OCI-LY7 (cell line): ENCODE measurements at places on chromosomes 11 and 22. TPM values are rescaled to one million over a fixed set of nuclear protein-coding genes. Genes with fewer than 3 reads are reported as not detected.

Gene PATE2
- 1.1 and 1.4 TPM in 2 replicates for total RNA-seq

Gene FERMT3
- 167 and 201 TPM in 2 replicates for total RNA-seq

Gene MEI1
- 11.5 and 14.6 TPM in 2 replicates for total RNA-seq

Gene MYBPC3
- 0.18 and 0.29 TPM in 2 replicates for total RNA-seq

Gene RAG2
- not detected in 2 replicates for total RNA-seq

Gene VPREB1
- 1.7 and 2.3 TPM in 2 replicates for total RNA-seq

Gene GGT5
- total RNA-seq: not detected in 2 replicates

Gene NR1H3
- 14.4 and 14.7 TPM in 2 replicates for total RNA-seq

Gene ROBO4
- total RNA-seq: not detected in 2 replicates

Gene NEFH
- not detected in 2 replicates for total RNA-seq

Gene NXPE4
- total RNA-seq: not detected in 2 replicates

Gene LGALS12
- total RNA-seq: not detected in 2 replicates

Gene CTSW
- not detected in 2 replicates for total RNA-seq

Gene B3GAT3
- total RNA-seq: 66.2 and 71.3 TPM in 2 replicates

Gene MMP8
- total RNA-seq: not detected in 2 replicates

Gene MRGPRF
- total RNA-seq: not detected in 2 replicates

Gene GLYAT
- not detected in 2 replicates for total RNA-seq

Gene FOSL1
- total RNA-seq: 0.52 TPM in 1 of 2 replicates, not detected in the other

Gene OR9I1
- total RNA-seq: not detected in 2 replicates

- no peak for DNase-seq
These were observed 9.5 kb downstream of the YPEL1 start for GRCh38 chr22:21725956-21726649.

- no peak for DNase-seq
These were observed 77.2 kb upstream of the CD44 start for GRCh38 chr11:35061516-35062440.

DNA sequence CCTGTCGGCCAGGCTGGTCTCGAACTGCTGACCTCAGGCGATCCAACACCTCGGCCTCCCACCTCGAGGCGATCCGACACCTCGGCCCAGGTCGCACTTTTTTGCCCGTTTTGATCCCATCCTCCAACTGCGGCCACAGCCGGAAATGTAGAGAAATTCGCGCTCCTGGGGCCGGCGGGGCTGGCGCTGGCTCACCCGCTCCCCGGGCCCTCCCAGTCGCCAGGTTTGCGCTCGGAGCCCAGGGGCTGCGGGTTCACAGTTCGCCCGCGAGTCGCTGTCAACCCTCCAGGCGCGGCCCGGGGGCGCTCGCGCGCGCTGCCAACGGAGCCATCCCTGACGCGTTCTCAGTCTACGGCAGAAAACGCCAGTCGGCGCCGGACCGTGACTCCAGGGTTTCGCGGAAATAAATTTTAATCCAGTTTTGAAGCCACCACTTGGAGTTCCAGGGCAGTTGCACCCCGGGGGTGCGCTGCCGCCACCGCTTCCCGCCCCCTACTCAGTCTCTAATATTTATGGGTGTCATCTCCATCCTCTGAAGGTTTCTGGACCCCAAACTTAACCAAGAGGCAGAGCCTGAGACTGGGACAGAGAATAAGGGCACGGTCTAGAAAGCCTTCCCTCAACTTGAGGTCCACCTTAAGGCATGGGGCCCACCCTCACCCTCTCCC is 1.5 kb upstream of the KLHDC7B start:
- peak; percentile 66 for DNase-seq

GRCh38 chr11:73321604-73322381 is 13.7 kb downstream of the ARHGEF17 start:
- peak; percentile 35 for DNase-seq

DNA sequence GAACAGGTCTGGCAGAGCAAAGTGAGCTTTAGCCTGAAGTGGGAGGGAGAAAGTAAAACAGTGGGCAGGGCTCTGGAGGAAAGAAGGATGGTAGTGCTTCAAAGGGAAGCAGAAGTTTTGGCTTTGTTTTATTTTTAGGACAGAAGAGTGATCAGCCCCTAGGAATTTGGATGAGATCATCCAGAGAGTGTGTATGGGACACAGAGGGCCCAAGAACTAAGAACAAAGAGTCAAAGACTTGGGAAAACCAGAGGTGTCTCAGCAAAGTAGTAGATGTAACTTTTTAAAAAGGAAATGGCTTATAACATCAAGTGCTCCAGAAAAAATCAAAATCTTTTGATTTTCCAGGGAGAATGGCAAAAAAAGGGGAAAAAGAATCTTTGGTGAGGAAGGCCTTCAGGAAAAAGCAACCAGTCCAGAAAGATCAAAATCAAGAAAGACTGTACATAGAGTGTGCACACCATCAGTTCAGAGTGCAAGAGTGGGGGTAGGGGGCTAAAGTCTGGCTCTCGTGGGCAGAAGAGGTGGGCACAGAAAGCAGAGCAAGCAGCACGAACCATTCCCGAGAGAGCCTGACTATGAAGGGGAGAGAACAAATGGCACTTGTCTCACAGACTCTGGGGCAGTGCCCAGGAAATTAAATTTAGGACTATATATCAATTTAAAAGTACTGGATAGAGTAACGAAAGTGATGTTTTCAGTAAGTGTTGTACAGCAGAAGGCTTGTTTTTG is 30.0 kb downstream of the MAPK1 start:
- DNase-seq: no peak

- no peak for DNase-seq
These were observed 35.7 kb downstream of the BRSK2 start for GRCh38 chr11:1425439-1425838.

DNA sequence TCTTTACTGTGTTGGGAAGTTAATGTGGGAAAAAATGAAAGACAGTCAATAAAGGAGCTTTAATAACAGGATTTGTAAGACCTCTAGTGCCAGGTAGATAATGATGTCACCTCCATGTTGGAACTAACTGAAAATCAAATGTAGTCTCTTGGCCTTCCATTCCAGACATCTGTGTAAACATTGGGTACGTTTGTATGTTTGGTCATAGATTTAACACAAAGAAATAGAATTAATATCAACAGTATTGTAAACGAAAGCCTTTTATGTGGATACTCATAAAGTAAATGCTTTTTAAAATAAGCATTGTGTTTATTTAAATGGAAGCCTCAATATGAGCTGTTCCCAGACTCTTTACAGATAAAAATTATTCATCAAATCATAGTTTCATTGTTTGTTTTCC is 605.7 kb downstream of the METTL15 start:
- no peak for DNase-seq

GRCh38 chr11:83866655-83867054 is 580.5 kb upstream of the CCDC90B start:
- no peak for DNase-seq

- DNase-seq: no peak
These were observed 16.0 kb upstream of the TMA7B start for GRCh38 chr22:39943953-39944872.

DNA sequence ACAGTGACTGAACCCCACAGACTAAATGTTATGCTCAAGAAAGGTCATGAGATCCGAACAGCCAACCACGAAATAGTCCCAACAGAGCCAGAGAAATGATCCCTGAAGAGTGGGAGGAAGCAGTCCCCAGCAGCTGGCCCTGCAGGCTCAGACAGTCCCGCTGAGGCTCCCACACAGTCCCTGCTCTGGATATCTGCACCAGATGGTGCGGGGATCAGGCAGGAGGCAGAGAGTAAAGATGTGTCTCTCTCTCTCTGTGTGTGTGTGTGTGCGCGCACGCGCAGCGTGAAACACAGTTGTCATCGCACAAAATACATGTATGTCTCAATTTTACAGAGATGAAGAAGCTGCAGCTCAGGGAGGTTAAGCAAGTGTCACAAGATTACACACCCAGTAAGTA is 27.9 kb downstream of the GUCY1A2 start:
- DNase-seq: no peak

DNA sequence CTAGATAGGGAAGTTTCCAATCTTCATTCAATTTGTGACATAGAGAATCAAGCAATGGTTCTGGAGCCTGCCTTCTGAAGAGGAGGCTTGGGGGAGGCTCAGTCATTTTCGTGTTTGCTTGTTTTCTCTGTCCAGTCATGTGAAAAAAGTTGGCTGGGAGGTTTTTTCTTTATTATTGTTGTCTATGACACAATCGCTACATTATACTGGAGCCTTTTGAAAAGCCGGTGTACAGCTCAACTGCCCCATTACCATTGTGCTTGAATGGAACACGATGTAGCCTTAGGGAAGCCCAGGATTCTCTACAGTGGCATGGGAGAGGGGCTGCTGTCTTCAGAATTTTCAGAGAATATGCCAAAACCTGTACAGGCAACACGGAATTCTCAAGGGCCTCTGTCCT is 57.9 kb upstream of the NCAM1 start:
- no peak for DNase-seq

- DNase-seq: no peak
These were observed 295.6 kb downstream of the NELL1 start for GRCh38 chr11:20964985-20965384.

DNA sequence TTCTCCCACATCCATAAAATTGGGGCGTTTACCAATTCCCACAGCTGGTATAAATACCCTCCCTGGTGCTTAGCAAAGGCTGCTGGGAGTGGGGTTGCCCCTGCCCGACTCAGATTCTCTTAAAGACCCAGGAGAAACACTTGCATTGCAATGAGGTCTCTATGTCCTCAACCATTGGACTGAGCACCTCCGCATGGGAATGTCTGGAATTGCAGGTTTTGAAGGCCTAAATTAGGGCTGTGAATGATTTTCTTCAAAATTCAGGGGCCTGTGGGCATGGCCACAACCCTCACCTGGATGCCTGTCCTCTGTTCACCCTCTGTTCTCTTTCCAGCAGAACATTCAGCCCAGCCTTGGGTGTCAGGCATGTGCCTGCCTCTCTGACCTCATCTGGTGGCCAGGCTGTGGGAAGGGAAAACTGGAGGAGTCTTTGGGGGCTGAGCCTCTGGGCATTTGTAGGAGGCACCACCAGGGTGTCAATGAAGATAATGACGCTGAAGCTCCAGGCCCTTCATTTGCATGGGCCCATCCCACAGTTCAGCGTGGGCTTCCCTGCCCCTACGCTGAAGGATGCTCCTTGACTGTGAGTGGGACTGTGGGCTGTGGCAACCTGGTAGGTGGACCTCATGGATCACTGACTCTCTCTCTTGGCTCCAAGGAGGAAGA is 52.7 kb upstream of the MYEOV start:
- DNase-seq: no peak

GRCh38 chr11:100830978-100831732 is 144.1 kb downstream of the ARHGAP42 start:
- no peak for DNase-seq

- peak; percentile 23 for DNase-seq
These were observed 50.1 kb downstream of the NRXN2 start for GRCh38 chr11:64672875-64673274.

DNA sequence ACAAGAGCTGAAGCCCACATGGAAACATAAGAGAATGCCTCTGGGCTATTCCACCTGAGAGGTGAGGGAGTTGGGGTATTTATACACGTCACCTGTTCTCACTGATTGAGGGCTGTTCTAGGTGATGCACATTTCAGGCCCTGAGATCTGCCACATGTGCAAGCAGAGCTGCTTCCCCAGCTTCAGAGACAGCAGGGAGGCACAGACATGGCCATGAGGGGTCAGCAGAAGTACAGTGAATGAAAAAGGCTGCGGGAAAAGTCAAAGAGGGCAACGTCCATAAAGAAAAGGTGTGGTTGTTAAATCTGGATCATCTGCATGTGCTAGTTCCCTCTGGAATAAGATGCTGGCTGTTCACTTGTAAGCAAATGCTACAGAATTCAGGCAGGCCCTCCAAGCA is 75.4 kb downstream of the GAB4 start:
- DNase-seq: no peak

DNA sequence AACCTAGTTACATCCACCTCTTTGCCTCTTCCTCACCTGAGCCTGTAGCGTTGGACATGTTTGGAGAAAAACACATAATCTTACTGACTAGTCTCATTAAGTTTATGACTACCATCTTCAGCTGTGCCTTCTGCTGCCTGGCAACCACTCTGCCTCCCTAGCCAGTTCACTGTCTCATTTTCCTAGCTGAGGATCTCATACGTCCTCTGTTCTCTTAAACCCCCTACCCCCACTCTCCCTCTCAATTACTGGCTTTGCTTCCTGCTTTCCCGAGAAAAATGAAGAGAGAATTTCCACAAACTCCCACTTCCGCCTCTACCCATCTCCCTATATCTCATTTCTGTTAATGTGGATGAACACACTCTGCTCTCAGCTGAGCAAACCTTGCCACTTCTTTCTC is 239.3 kb upstream of the POU2AF2 start:
- no peak for DNase-seq

DNA sequence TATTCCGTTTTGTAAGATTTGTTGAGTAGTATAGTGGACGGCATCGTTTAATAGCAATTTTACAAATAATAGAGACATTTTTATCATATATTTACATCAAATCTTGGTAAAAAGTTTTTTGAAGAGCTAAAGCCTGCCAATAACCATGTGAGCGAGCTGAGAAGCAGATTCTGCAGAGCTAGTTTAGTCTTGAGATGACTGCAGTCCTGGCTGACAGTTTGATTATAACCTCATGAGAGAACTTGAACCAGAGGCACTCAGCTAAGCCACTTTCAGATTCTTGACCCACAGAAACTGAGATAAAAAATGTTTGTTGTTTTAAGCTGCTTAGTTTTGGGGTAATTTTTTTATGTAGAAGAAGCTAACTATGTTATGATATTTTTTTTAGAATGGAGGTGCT is 78.9 kb downstream of the PDE3B start:
- no peak for DNase-seq

- no peak for DNase-seq
These were observed 377.4 kb upstream of the LARGE1 start for GRCh38 chr22:34297536-34298120.

GRCh38 chr22:32018056-32018455 is 25.0 kb upstream of the SLC5A1 start:
- no peak for DNase-seq

DNA sequence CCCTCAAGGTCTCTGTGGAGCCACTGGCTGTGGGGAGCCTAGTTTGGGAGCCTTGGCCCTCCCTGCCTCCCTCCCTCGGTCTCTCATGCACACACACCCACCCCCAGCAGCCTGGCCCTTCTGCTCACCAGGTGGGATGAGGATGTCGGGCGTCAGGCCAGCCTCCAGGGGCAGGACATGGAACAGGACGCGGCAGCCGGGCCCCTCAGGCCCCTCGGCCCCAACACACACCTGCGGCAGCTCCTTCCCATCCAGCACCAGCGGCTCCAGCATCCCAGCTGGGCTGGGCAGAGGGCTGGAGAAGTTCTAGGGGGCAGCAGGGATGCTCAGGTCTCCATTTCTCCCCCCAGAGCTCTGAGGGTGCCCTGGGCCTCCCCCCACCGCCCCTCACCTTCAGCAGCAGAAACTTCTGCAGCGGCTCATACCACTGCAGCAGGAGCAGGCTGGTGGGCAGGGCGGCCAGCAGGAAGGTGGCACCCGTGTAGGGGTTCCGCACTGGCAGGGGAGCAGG is 11.2 kb downstream of the MAP4K2 start:
- no peak for DNase-seq

- DNase-seq: no peak
These were observed 25.1 kb upstream of the ALDH3B2 start for GRCh38 chr11:67699521-67699920.
